Gastroesophageal sphincter (tissue), 4 donors: ENCODE measurements at places on chromosomes 5 and 9.
A peak's percentile ranks its signal among the peaks of the same experiment; 100 is the strongest.

DNA sequence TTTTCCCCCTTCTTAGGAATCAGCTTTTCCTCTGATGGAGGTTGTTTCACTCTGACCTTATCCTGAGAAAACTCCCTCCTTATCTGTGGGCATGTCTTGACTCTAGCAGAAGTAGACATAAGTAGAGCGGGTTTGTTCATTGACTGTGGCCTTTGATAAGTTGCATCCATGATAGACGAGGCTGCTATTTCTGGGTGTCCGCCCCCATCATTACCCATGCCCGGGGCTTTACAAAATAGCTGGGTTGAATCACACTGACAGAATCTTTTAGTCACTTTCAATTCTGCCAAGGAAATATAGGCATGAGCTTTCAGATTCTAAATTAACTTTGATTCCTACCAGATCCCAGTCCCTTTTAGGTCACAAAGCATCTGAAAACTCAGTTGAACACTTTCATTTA, 223.8 kb downstream of the SEC61B start:
- no peak overlapping the region for H3K27ac ChIP-seq
- H3K4me3 ChIP-seq: no peak overlapping the region
- H3K4me1 ChIP-seq: no peaks in the 10 kb centered on the region
- H3K36me3 ChIP-seq: no peaks in the 10 kb centered on the region
- no peaks in the 10 kb centered on the region for H3K27me3 ChIP-seq

DNA sequence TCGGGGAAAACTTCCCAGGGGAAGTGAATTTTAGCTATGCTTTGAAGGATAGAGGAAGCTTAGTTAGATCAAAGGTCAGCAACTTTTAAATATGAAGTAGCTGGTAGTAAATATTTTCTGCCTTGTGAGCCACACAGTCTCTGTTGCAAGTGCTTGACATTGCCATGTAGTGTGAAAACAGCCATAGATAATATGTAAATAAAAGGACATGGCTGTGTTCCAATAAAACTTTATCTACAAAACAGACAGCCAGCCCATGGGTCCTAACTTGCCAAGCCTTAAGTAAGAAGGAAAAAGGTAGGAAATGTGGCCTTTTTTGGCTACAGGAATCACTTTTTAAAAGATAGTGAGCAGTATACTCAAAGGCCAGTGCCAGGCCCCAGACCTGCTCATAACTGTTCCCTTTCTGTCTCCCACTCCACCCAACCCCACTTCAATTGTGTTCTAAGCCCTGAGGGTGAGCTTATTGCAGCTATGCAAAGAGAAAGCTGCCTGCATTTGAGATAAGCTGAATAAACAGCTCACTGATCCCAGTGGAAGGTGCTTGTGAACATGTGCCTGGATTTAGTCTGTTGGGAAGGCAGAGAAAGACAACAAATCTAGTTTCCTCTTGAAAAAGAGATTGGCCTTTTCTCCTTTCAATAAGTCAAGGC, 113.0 kb upstream of the TRIM32 start:
- ATAC-seq: no peak
- no peak overlapping the region for H3K4me3 ChIP-seq
- H3K36me3 ChIP-seq: no peaks in the 10 kb centered on the region
- no peaks in the 10 kb centered on the region for H3K4me1 ChIP-seq

DNA sequence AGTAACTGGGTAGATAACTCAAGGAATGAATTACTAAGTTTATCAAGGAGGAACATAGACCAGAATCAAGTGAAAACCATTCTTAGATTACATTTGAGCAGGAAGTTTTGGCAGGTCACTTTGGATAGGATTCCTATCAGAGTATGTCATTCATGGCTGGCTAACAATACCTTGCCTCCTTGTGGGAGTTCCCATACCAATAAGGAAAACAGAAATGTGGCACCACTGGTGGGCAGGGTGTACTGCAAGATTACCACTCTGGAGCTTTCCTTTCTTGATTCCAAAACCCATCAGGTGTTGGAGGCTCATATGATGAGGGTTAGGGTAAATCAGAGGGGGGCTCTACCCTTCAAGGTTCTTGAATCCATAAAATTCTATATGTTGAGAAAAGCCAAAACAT, 18.6 kb upstream of the SPATA31D1 start:
- no peak for ATAC-seq
- no peaks in the 10 kb centered on the region for H3K36me3 ChIP-seq
- no peak overlapping the region for H3K27ac ChIP-seq
- H3K4me3 ChIP-seq: no peak overlapping the region

DNA sequence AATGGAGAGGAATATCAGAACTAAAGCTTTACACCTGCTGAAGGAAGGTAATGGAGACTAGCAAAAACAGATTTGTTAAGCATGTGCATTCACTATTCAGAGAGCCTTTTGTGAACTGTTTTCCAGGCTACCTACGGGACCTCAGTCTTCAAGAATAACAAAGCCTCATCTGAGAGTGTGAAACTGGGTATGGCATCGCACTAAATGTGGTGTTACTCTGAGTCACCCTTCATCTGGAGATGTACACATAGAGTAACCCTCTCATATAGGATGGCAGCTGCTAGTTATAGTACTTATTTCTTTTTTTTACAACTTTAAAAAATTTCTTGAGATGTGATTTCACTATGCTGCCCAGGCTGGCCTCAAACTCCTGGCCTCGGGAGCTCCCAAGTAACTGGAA, 306.8 kb downstream of the ZNF608 start:
- no peak overlapping the region for H3K27ac ChIP-seq
- no peaks in the 10 kb centered on the region for H3K36me3 ChIP-seq
- H3K4me1 ChIP-seq: no peaks in the 10 kb centered on the region
- H3K27me3 ChIP-seq: no peaks in the 10 kb centered on the region
- no peak overlapping the region for H3K4me3 ChIP-seq

DNA sequence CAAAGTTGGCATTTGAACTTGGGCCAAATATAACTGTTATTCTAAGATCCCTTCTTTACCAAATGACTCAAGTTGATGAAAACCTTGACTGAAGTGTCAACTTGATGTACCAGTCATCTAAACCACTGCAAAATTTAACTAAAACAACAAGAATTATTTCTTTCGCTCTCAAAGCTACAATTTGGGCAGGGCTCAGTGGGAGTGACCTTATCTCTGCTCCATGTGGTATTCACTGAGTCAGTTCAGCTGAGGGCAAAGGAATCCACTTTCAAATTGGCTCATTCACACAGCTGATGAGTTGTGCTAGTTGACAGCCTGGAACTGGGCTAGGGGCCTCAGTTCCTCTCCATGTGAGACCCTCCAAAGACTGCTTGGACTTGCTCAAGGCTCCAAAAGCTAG, 166.3 kb downstream of the RORB start:
- H3K27me3 ChIP-seq: no peaks in the 10 kb centered on the region
- H3K27ac ChIP-seq: no peak overlapping the region
- H3K4me1 ChIP-seq: no peaks in the 10 kb centered on the region
- no peak for ATAC-seq

DNA sequence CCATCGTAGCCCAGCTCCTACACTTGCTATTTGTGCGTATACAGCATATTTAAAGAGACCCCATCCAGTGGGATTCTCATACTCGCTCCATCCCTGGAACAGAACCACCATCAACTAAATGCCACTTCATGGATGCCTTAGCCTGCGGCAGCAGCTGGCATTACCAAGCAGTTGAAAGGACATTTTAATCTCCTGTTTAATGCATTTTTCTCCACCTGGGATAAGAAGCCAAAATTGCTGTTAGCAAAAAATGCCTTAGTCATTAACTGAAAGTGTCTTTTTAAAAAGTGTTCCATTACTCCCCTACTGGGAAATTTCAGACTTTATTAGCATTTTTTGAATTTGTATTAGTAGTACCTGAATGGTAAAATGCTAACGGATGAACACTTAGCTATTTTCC, 662.6 kb upstream of the MEF2C start:
- H3K4me1 ChIP-seq: no peaks in the 10 kb centered on the region
- ATAC-seq: no peak
- no peaks in the 10 kb centered on the region for H3K36me3 ChIP-seq
- no peak overlapping the region for H3K4me3 ChIP-seq
- H3K27me3 ChIP-seq: no peaks in the 10 kb centered on the region

GRCh38 chr9:16628413-16628812, 242.1 kb downstream of the BNC2 start:
- H3K4me1 ChIP-seq: peaks cover 11% of the 10 kb centered on the region
- H3K36me3 ChIP-seq: no peaks in the 10 kb centered on the region
- H3K27me3 ChIP-seq: no peaks in the 10 kb centered on the region
- no peak overlapping the region for H3K4me3 ChIP-seq

DNA sequence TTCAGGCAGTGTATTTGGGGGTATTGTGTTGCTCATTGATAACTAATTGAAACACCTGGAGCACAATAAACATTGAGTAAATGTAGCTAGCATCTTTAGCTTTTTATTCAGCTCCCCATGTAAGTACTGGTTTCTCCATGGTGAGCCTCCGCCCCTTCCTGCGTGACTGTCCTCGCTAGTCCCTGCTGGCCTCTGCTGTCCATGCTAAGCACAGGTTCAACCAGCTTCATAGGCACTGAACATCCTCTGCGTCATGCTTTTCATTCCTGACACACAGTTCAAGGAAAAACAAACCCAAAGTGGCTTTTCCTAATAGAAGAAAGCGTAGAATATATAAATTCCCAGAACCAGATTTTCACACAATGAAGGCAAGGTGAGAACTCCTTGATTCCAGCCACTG, 27.3 kb upstream of the DAP start:
- no peaks in the 10 kb centered on the region for H3K27me3 ChIP-seq
- H3K4me1 ChIP-seq: no peaks in the 10 kb centered on the region
- H3K4me3 ChIP-seq: no peak overlapping the region
- no peak overlapping the region for H3K27ac ChIP-seq

- peak; percentile 51 for ATAC-seq
- peaks cover 10% of the 10 kb centered on the region for H3K4me1 ChIP-seq
- H3K36me3 ChIP-seq: no peaks in the 10 kb centered on the region
- no peak overlapping the region for H3K4me3 ChIP-seq
- no peaks in the 10 kb centered on the region for H3K27me3 ChIP-seq
Measured at GRCh38 chr5:81626524-81626923, 124.4 kb downstream of the SSBP2 start.

- no peaks in the 10 kb centered on the region for H3K27me3 ChIP-seq
- ATAC-seq: peak; percentile 79
- H3K36me3 ChIP-seq: no peaks in the 10 kb centered on the region
- peak overlapping the region; percentile 90 for H3K27ac ChIP-seq
- no peaks in the 10 kb centered on the region for H3K4me1 ChIP-seq
- peak overlapping the region; percentile 63 for H3K4me3 ChIP-seq
Measured at GRCh38 chr5:124746916-124747790, 714 bp upstream of the ZNF608 start.

DNA sequence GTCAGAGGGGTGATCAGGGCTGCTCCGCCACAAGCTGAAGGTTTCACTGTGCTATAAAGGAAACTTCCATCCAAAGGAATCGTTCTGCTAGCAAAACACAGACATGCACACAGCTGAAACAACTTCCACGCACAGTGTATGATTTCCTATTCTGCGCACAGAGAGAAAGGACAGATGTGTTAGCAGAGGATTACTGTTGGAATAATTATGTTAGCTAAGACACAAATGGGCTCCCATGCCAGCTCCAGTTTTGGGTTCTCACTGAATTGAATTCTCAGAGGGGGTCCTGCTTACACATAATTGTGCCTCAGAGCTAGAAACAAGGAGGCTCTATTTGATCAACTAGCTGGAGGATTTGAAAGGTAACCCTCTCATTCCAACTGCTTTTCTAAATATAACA, 352.4 kb downstream of the IRX2 start:
- H3K4me1 ChIP-seq: no peaks in the 10 kb centered on the region
- H3K4me3 ChIP-seq: no peak overlapping the region
- ATAC-seq: no peak
- no peak overlapping the region for H3K27ac ChIP-seq
- H3K27me3 ChIP-seq: no peaks in the 10 kb centered on the region
- no peaks in the 10 kb centered on the region for H3K36me3 ChIP-seq

GRCh38 chr5:160930406-160930805, 78.4 kb upstream of the ATP10B start:
- H3K36me3 ChIP-seq: no peaks in the 10 kb centered on the region
- no peaks in the 10 kb centered on the region for H3K4me1 ChIP-seq
- ATAC-seq: no peak
- no peak overlapping the region for H3K4me3 ChIP-seq
- no peaks in the 10 kb centered on the region for H3K27me3 ChIP-seq

DNA sequence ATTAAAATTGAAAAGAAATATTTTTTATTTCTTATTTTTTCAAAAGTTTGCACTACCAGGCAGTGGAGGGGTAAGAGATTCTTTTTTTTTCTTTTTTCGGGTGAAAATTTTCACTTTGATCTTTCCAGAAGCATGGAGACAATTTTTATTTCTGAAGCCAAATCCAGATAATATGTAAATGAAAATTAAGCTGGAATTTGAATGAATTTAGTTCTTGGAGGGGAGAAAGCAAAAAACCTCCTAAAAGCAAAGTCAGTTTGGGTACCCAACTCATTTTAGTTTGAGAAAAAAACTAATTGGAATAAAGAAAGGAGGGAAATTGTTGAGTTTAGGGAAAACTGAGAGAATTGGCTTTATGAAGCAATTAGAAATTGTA, 872 bp downstream of the ZNF618 start:
- no peaks in the 10 kb centered on the region for H3K27me3 ChIP-seq
- H3K27ac ChIP-seq: no peak overlapping the region
- no peaks in the 10 kb centered on the region for H3K36me3 ChIP-seq
- H3K4me1 ChIP-seq: peaks cover 22% of the 10 kb centered on the region
- no peak for ATAC-seq

GRCh38 chr9:112555844-112556482, 69.3 kb downstream of the KIAA1958 start:
- H3K27me3 ChIP-seq: no peaks in the 10 kb centered on the region
- ATAC-seq: no peak
- H3K36me3 ChIP-seq: no peaks in the 10 kb centered on the region
- H3K27ac ChIP-seq: no peak overlapping the region
- no peak overlapping the region for H3K4me3 ChIP-seq

GRCh38 chr9:117687532-117687931, 16.7 kb upstream of the TLR4 start:
- H3K4me3 ChIP-seq: no peak overlapping the region
- no peak for ATAC-seq
- H3K27ac ChIP-seq: no peak overlapping the region

- H3K4me1 ChIP-seq: no peaks in the 10 kb centered on the region
- H3K27me3 ChIP-seq: no peaks in the 10 kb centered on the region
- ATAC-seq: no peak
Measured at GRCh38 chr5:172944741-172945140, 14.5 kb upstream of the RPL26L1 start.
